Cardiac muscle cell (in vitro differentiated cells and primary cell): ENCODE measurements at places on chromosomes 16 and 17.

- H3K36me3 ChIP-seq, result no peaks in the 10 kb centered on the region
- H3K27ac ChIP-seq, result no peak overlapping the region
- H3K4me1 ChIP-seq, result no peaks in the 10 kb centered on the region
- no peak for DNase-seq
- H3K27me3 ChIP-seq, result peaks cover 26% of the 10 kb centered on the region
- H3K4me3 ChIP-seq, result peak overlapping the region; percentile 36
Measured at GRCh38 chr16:1991135-1991551, 1.4 kb downstream of the SYNGR3 start.

- peak overlapping the region; percentile 89 for H3K27ac ChIP-seq
- no peaks in the 10 kb centered on the region for H3K27me3 ChIP-seq
- peak overlapping the region; percentile 84 for H3K4me3 ChIP-seq
- DNase-seq, result no peak
Measured at GRCh38 chr17:63741143-63741407, 524 bp downstream of the STRADA start.

- peaks cover 5% of the 10 kb centered on the region for H3K4me1 ChIP-seq
- no peak overlapping the region for H3K27ac ChIP-seq
- H3K27me3 ChIP-seq, result peaks cover 100% of the 10 kb centered on the region
- DNase-seq, result no peak
- no peaks in the 10 kb centered on the region for H3K36me3 ChIP-seq
Measured at GRCh38 chr17:48612456-48612853, 1.6 kb upstream of the HOXB7 start.

GRCh38 chr16:51276336-51276735 lies 125.3 kb upstream of the SALL1 start:
- no peak overlapping the region for H3K27ac ChIP-seq
- no peaks in the 10 kb centered on the region for H3K36me3 ChIP-seq
- H3K4me3 ChIP-seq, result no peak overlapping the region
- H3K27me3 ChIP-seq, result no peaks in the 10 kb centered on the region
- no peak for DNase-seq
- H3K4me1 ChIP-seq, result no peaks in the 10 kb centered on the region

DNA sequence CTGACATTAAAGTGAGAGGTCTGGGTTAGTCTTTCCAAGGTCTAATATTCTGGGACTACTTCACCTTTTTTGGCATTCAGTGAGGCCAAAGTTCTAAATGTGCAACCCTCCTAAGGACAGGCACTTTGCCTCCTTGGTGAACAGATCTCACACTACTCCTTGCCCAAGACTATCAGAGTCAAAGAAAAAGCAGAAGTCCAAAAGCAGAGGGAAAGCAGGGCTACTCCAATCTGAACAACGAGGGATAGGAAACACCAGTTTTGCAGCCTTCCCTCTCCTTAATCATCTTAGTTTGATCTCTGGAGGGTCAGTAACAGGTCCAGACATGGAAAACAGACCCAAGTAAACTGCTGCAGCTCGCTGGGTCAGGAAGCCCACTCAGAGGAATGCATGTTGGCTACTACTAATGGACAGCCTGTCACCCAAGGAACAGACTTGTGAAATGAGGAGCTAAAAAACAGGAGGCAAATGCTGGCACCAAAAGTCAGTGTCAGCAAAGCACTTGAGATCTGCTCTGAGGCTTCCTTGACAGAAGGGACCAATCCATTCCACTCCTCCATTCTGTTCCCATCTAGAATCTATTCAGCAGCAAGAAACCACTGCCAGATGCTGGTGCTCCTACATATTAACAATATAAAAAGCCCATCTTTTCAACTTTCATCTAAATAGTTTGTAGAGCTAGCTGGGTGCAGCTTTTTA lies 29.9 kb downstream of the DCUN1D3 start:
- no peaks in the 10 kb centered on the region for H3K27me3 ChIP-seq
- H3K27ac ChIP-seq, result peak overlapping the region; percentile 65
- DNase-seq, result no peak
- no peak overlapping the region for H3K4me3 ChIP-seq
- H3K36me3 ChIP-seq, result no peaks in the 10 kb centered on the region

GRCh38 chr16:2206780-2207433 lies 1.7 kb downstream of the MLST8 start:
- no peaks in the 10 kb centered on the region for H3K27me3 ChIP-seq
- peaks cover 5% of the 10 kb centered on the region for H3K36me3 ChIP-seq
- no peak overlapping the region for H3K27ac ChIP-seq
